Hypothalamus (tissue), 51 donors: ENCODE measurements at places on chromosomes 3 and 15.

DNA sequence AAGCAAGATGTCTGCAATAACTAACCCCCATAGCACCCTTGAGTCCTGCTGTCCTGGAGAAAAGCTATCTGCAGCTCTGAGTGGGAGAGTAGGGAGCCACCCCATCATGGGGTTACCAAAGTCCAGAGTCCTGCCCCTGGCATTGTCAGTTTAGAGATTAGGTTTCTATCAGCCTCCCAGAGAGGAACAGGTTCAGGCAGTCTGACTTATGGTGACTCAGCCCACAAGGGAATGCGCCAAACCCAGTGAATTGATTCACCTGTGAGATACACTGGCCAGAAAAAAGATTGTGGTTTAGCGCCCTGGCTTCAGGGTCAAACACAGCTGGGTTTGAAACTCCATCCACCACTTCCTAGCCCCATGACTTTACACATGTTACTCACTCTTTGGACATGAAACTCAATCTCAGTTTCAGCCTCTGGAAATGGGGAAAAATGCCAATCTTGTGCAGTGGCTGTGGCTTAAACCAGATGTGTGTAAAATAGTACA is 263.6 kb upstream of the HES1 start:
- DNase-seq: no peak

DNA sequence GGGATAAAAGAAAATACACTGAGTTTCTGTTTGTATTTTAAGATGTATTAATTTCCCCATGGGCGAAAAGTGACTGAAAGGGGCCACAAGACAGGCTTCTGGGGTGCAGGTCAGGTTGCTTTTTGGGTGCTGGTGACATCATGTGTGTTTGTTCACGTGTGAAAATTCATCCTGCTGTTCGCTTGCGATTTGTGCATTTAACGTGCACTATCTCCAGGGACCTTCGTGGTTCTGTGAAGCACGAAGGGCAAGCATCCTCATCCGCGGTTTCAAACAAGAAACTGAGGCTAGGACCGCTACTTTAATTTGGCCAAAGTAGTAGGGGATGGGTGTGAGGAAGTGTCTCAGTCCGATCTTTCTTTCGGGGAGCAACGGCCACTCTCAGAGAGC is 1.6 kb upstream of the SMAD6 start:
- DNase-seq: no peak

- DNase-seq: no peak
These were observed 13.1 kb downstream of the MKRN2OS start for GRCh38 chr3:12532182-12532581.

DNA sequence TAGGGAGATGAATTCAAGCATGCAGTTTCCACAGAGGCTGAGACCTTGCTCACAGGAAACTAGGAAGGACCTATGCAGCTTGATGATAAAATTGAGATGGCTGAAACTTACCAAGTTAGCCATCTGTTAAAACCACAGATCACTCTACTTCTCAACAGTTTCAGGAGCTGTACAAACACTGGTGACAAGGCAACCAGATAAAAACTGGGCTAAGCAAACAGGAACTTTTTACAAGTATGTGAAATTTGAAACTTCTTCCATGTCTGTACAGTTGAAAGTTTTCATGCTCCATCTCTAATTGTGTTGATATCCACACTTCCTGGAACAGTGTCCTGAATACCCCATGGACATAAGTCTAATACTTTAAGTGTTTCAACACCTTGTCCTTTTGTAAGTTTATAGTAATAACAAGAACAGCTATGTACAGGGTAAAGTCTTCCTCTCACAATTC is 78.2 kb downstream of the FAIM start:
- no peak for DNase-seq

GRCh38 chr3:50600841-50601591 is 10.6 kb downstream of the CISH start:
- peak; percentile 66 for DNase-seq

GRCh38 chr15:95024351-95024750 is 793.0 kb downstream of the MCTP2 start:
- DNase-seq: no peak

- DNase-seq: no peak
These were observed 10.7 kb downstream of the DHX30 start for GRCh38 chr3:47813551-47814177.

DNA sequence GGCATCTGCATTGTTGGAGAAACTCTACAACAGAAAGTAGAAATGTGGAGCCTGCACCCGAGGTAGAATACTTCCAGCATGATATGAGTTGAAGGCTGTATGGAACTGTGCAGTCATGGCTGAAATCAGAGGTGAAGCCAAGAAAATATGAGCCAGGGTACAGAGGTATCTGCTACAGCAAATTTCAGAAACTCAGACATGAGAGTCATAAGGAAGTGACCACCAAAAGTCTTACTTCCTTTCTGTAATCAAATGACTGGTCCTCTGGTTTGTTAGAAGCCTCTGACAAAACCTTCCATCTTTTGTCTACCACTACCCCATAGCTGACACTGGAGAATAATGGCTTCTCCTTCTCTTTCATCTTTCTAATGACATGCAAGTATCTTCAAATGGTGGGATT is 159.4 kb downstream of the TMEM108 start:
- no peak for DNase-seq

DNA sequence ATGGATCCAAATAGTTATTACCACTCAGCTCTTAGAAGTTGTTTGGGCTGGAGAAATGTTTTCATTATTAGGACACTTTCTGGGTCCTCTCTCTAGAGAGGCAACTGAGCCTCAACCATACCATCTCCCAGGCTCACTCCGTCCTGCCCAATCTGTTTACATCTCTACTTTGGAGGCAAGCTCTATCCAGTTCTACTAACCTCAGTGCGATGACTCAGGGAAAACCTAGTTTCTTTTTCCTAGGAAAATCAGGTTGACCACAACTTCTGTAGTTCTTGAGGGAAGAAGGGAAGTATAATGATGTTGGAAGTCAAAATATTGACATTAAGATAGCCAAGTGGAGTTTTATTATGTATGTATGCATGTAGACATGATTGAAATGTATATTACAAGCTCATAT is 40.4 kb downstream of the LPP start:
- no peak for DNase-seq

- DNase-seq: no peak
These were observed 33.1 kb upstream of the ALDH1L1 start for GRCh38 chr3:126213379-126214028.

GRCh38 chr15:38613085-38613484 is 48.5 kb upstream of the RASGRP1 start:
- DNase-seq: no peak
